ENCODE measurements at places on chromosomes 5 and 9. TPM values are rescaled to one million over a fixed set of nuclear protein-coding genes. Genes with fewer than 3 reads are reported as not detected.

Gene CAST
- 74.2 TPM for total RNA-seq

Gene NMUR2
- not detected for total RNA-seq

Gene ZNF782
- 1.3 TPM for total RNA-seq

Gene GLE1
- total RNA-seq, result 17.5 TPM

Gene DCANP1
- not detected for total RNA-seq

Gene PCA3
- 0.26 TPM for total RNA-seq

Gene PCDHB9
- total RNA-seq, result 0.16 TPM

Gene MYMK
- not detected for total RNA-seq

Gene ASPN
- 11.2 TPM for total RNA-seq

Gene LIX1
- total RNA-seq, result not detected

Gene EIF4E1B
- not detected for total RNA-seq

Gene ENTPD2
- total RNA-seq, result under 0.01 TPM

Gene SVEP1
- total RNA-seq, result 62.5 TPM

Gene GPR151
- not detected for total RNA-seq

Gene NUTM2G
- not detected for total RNA-seq
